ENCODE measurements at places on chromosomes 16 and 17. TPM values are rescaled to one million over a fixed set of nuclear protein-coding genes. Genes with fewer than 3 reads are reported as not detected.

- no peak for DNase-seq
These were observed 17.8 kb upstream of the TOB1 start for GRCh38 chr17:50883850-50884438.

GRCh38 chr17:411421-412120 is 59.0 kb upstream of the RPH3AL start:
- DNase-seq, result no peak

DNA sequence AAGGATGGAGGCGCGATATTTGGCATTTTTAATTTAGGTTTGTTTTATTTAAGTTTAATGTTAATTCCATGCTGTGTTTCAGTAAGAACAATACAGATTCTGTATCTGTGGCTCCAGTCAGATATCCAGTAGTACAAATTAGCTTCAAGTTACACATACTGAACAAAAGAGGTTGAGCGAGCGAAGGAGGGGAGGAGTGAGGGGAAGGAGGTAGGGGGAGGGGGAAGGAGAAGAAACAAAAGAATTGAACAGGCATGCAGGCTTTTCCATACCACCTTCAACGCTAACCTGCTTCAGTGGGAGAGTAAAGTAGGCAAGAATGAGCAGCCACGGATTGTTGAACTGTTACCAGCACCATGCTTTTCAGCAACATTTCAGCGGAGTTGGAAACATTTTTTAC is 55.5 kb downstream of the YWHAE start:
- DNase-seq, result no peak

DNA sequence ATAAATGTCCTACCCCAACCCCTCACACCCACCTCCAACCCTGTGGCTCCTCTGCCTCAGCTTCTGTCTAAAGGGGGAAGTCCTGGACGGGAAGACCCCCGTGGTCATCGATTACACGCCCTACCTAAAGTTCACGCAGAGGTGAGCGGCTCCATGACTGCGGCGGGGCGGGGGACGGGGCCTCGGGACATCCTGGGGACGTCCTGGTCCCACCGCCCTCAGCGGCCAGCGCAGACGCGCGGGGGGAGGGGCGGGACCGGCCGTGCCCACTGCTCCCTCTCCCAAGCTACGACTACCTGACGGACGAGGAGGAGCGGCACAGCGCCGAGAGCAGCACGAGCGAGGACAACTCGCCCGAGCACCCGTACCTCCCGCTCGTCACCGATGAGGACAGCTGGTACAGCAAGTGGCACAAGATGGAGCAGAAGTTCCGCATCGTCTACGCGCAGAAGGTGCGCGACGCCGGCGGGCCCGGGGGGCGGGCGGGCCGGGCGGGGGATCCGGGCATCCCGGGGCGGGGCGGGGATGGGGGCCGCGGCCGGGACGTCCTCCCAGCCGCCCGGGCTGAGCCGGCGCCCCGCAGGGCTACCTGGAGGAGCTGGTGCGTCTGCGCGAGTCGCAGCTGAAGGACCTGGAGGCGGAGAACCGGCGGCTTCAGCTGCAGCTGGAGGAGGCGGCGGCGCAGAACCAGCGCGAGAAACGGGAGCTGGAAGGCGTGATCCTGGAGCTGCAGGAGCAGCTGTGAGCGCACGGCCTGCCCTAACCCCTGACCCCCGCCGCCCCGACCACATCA is 6.7 kb downstream of the RUNDC3A start:
- DNase-seq, result peak; percentile 28

- no peak for DNase-seq
These were observed 70.1 kb downstream of the COPRS start for GRCh38 chr17:31788956-31789355.

GRCh38 chr17:41773731-41774193 is 12.7 kb downstream of the JUP start:
- no peak for DNase-seq

GRCh38 chr17:27635275-27635823 is 4.4 kb downstream of the LGALS9 start:
- DNase-seq, result no peak

DNA sequence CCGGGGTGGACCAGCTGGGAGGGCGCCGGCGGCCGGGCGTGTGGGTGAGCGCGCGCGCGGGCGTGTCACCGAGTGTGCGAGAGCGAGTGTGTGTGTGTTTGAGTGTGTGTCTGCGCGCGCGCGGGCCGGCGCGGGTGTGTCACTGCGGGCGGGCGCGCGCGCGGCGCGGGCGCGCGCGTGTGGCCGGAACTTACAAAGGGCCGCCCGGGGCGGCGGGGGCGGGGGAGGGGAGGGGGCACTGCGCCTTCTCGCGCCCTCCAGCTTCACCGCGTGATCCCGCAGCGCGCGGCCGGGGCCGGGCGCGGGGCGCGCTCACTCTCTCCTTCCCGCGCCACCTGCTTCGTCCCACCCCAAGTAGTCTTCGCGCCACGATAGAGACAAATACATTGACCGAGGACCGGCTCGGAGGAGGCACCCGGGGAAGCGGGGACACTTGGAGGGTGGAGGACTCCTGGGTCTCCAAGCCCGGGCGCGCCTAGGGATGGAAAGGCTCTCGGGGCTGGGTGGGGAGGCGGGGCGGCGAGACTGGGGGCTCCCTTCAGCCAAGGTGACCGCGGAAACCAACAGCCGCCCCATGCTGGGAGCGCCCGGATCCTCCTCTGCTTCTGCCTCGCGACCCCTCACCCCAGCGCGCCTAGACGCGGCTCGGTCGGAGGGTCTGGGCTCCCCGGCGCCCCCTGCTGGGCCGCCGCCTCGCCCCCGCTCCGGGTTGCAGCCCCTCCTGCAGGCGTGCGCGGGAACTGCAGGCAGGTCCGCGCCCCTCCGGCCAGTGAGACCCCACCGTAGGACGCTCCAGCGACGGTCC is at the start of gene SRCIN1:
Gene SRCIN1 (minus strand): TSS at position 112 of the 805 bp plus-strand sequence. CDS start 247 bp downstream, outside the sequence.
- peak; percentile 40 for DNase-seq

DNA sequence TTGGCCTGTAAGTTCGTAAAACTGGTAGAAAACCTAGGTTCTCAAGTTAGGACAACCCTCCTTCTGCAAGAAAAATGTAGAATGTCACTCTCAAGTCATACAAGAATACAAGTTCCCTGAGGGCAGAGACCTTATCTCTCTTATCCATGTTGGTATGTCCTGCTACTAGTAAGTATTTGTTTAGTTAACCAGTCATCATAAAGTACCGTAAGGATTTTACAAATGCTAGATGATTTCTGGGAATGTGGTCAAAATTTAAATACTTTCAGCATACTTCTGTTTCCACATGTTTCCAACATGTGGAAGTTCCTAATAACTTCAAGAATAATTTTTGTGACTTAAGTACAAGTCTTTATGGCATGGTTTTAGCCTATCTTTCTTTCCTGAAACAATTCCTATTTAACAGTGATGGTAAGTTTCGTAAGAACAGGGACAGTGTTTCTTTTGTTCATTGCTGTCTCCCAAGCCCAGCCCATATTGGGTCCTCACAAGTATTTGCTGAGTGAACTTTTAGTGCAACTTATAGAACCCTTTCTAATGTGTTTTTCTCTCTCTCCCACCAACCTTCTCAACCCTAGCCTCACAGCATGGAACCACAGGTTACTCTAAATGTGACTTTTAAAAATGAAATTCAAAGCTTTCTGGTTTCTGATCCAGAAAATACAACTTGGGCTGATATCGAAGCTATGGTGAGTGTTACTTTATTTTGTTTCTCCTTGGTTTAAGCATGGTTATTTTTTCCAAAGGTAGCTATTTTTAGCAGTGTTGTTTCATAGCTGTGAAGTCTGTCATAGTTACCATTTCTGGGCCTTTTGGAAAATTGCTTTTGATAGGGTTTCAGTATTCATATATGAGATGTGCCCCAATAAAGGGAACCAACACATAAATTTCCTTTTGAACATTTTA is 4.5 kb downstream of the NBR1 start:
- DNase-seq, result no peak

DNA sequence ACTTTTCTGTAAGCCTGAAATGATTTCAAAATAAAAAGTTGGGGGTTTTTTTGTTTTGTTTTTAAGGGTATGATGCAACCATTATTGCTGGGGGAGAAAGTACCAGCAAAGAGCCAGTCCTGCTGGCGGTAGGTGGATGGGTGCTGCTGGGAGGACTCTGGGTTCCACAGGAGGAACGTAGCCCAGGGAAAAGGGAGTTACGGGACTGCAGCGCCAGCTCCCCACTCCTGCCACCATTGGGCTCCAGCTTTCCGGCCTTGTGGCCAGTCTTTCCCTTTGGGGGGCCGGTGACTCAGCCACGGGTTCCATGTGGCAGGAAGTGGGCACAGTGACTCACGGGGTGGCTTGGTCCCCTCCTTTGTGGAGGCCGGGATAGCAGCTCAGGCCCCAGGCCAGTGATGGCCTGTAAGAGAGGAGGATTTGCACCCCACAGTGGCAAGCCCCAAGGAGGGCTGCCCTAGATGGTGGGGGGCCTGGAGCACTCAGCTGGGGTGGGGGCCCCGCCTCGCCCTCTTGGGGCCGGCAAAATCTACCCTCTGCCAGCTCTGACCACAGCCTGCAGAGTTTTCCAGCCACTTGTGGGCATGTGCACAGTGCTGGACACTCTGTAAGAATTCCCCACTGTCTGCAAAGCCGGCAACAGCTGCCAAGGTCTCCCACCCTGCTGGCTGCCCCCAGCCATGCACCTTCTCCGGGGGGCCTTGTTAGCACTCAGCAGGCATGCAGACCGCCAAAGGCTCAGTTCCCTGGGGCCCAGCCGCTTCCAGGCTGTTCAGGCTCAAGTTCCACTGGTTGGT is 30.4 kb downstream of the SOCS3 start:
- no peak for DNase-seq

DNA sequence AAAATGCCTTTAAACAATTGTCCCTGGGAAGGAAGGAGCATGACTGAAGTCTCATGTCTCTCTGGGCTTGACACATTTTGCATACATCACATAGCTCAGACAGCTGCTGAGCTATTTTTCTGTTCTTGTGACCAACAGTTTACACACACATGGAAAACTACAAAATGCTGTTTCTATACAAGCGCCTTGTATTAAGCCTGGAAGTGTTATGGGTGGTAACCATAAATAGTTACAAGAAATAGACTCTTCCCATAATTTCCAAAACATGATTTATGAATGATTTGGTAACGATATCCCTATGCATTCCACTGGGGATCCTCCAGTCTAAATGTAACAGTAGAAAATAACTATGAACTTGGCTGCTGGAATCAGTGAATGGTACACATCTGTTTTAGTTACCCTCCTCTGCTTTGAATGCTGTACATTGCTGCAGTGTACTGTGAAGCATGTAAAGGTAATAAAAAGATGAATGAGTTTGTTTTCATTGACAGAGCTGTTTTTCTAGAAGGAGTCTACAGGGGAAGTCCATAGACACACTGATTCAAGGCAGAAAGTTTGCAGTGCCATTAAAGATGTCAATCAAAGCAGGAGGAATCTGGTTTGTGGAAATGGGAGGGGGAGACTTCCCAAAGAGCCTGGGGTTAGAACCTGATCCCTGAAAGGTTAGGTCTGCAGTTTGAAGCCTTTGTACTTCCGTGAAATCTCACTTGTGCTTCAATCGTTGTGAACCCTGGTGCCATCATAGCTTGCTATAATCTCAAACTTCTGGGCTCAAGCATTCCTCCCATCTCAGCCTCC is 5.0 kb downstream of the ACSF2 start:
- DNase-seq, result no peak

- DNase-seq, result no peak
These were observed 5.5 kb downstream of the PLSCR3 start for GRCh38 chr17:7388856-7389255.

DNA sequence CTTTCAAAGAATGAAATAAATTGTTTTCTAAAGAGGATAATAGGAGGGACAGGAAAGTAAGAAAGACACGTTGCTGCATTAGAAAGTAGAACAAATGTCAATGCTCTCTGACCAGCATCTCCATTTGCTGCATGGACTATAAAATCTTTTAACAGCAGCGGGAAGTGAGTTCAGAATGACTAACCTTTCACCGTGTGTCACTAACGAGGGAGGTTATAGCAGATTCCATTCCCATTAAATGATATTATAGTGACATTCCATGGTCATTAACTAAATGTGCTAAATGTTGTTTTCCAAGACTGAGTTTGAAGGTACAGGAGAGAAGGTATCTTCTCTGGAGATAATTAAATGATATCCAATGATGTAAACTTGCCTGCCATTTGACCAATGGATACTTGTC is 127.1 kb upstream of the HS3ST3A1 start:
- DNase-seq, result no peak

DNA sequence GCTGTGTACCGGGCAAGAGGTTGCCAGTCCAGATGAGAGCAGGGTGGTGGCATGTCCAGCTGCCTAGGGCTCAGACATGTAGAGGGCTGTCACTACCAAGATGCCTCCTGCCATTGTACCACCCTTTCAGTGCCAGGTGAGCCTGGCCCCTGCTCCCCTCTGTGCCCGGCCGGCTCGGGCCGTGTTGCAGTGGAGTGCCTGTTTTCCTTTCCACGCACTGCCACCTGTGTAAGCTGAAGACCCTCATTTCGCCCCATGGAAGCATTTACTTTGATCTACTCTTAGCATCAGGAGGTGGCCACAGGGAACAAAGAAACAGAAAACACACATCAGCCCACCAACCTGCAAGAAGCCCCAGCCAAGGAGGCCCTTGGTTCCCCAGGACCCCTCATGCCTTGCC is 4.6 kb upstream of the RBFOX3 start:
- no peak for DNase-seq

- no peak for DNase-seq
These were observed 14.0 kb downstream of the SOX9 start for GRCh38 chr17:72134608-72135394.

- no peak for DNase-seq
These were observed 7.6 kb downstream of the MYO1C start for GRCh38 chr17:1484676-1485422.

- peak; percentile 55 for DNase-seq
These were observed 2.8 kb upstream of the NAGPA start for GRCh38 chr16:5036228-5037156.

GRCh38 chr17:40268141-40268712 is 19.5 kb upstream of the CDC6 start:
- no peak for DNase-seq

DNA sequence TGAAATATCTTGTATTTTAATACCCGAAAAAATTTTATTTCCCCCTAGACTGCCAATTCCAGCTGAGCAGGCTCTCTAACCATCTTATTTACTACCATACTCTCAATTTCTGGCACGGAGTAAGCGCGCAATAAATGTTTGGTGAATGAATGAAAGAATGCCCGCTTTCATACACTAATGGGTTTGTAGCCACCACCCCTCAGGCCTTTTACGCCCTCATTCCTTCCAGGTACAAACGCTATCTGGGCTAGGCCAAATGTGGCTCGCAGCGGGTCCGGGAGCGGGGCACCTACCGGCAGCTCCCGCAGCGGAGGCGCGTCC is 536 bp upstream of the PLD2 start:
- no peak for DNase-seq

DNA sequence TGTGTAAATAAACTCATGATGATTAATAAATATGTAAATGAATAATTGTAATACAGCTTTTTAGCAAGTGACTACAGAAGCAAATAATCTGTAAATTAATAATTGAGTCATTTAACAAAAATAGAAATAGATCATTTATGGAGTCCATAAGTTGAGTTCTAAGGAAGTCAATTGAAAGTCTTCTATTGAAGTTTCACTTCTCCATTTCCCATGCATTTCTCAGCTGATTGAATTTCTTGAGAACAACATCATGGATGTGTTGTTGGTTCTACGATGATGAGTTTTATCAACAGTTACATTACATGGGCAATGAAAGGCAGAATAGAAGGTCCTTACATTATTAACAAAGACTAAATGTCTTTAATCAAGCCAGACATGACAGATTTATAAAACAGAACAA is 290.4 kb downstream of the MAP2K6 start:
- no peak for DNase-seq

Gene CBFB
- total RNA-seq, result 65.4 TPM

Gene RHBDL1
- 1.4 TPM for total RNA-seq

Gene TP53TG3B
- total RNA-seq, result not detected

Gene TBC1D3C
- total RNA-seq, result not detected

Gene MYH2
- total RNA-seq, result 0.62 TPM
